AG09319 (cell line): ENCODE measurements at places on chromosomes 11 and 22.

DNA sequence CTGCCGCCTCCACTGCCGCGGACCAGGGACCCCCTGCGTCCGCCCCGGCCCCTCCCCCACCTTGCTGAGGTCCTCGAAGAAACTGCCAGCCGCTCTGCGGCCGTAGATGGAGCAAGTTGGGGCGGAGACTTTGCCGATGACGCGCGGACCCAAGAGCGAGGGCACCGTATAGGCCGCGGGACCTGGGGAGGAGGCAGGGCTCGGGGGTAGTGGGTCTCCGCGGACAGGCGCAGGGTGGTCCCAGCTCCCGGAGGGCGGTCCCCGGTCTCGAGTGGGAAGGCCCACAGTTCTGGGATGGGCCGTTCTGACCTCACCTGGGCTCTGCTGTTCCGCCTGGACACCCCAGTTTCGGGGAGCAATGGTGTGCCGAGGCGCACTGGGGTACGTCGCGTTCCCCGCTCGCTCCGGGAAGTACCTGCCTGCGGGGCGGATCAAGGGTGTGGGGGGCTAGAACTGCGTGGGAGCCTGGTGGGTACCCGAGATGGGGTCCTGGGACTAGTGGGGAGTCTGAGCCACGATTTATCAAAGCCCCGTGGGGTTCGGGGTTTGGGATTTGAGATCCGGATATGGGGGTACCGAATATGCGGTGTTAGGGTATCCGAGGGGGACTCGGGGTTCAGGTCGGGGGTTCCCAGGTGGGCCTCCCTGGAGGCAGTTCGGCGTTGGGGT lies 1.2 kb upstream of the TYMP start:
- no peak for DNase-seq

- no peak for DNase-seq
These were observed 30.1 kb downstream of the SYT9 start for GRCh38 chr11:7281809-7282208.

GRCh38 chr11:47375020-47375419 lies 3.3 kb downstream of the SPI1 start:
- DNase-seq, result no peak

- no peak for DNase-seq
These were observed 40.6 kb upstream of the KCNQ1OT1 start for GRCh38 chr11:2740275-2740940.

DNA sequence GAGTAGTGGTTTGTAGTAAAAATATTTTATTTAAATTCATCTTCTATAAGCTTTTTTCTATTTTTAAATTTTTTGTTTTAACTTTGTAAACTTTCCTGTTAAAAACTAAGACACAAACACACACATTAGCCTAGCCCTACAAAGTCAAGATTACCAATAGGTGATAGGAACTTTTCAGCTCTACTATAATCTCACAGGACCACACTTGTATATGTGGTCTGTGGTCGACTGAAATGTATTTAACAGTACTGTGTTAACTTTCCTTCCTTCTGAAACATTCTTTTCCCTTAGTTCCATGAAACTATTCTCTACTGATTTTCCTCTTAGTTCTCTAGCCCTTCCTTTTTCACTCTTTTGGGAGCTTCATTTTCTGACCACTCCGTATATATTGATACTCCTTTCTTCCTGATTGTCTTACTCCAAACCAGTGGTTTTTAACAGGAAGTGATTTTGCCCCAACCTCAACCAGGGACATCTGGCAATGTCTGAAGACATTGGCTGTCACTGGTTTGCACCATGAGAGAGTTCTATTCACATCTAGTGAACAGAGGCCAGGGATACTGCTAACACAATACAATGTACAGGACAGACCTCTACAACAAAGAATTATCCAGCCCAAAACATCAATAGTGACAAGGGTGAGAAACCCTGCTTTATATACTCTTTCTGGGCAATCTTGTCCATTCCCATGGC lies 8.8 kb downstream of the ZW10 start:
- no peak for DNase-seq

GRCh38 chr22:26956371-26956770 lies 299.0 kb downstream of the MIAT start:
- no peak for DNase-seq

- no peak for DNase-seq
These were observed 128.2 kb downstream of the SGSM3 start for GRCh38 chr22:40498420-40499208.

DNA sequence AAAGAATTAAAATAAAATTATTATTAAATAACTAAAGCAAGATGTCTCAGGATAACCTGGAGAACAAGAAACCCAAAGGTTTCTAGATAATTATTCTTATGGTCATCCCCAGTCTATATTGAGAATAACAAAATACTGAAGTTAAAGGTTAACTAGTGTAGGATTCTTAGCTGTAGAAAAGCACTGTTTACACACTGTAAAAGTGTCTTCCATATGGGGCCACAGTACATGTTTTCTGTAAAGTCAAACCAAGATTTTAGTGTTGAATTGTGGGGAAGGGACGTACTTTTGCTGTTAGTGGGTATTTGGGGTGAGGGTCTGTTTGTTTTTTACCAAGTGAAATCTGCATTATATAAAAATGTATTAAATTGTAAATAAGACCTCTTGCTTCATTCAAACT lies 47.5 kb upstream of the SOX6 start:
- DNase-seq, result no peak

- DNase-seq, result no peak
These were observed 52.1 kb downstream of the RRM1 start for GRCh38 chr11:4146772-4147098.

DNA sequence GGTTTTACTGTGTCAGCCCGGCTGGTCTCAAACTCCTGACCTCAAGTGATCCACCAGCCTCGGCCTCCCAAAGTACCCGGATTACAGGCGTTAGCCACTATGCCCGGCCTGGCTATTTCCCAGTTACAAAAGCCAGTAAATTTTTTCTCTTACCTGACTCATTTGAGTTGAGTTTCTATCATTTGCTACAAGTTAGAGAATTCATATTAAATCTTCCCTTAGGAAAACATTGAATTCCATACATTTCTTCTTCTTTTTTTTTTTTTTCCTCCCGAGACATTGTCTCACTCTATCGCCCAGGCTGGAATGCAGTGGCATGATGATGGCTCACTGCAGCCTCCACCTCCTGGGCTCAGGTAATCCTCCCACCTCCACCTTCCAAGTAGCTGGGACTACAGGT lies 26.0 kb downstream of the CHEK2 start:
- no peak for DNase-seq

DNA sequence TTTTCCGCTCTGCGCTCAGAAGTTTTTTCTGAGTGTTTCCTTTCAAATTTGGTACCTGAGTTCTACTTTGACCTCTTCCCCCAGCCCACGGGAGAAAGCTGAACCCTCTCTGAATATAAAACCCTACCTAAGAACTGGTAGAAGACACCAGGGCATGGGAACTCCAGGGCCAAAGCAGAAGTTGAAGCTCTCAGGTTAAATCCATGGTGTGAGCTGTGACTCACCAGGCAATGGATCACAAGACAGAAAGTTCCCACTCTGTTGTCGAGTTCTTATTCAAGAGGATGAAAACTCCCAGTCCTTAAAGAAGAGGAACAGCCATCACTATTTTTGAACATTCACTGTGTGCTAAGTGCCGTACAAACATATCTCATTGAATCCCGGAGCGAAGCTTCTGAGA lies 8.9 kb downstream of the TMEM218 start:
- no peak for DNase-seq

DNA sequence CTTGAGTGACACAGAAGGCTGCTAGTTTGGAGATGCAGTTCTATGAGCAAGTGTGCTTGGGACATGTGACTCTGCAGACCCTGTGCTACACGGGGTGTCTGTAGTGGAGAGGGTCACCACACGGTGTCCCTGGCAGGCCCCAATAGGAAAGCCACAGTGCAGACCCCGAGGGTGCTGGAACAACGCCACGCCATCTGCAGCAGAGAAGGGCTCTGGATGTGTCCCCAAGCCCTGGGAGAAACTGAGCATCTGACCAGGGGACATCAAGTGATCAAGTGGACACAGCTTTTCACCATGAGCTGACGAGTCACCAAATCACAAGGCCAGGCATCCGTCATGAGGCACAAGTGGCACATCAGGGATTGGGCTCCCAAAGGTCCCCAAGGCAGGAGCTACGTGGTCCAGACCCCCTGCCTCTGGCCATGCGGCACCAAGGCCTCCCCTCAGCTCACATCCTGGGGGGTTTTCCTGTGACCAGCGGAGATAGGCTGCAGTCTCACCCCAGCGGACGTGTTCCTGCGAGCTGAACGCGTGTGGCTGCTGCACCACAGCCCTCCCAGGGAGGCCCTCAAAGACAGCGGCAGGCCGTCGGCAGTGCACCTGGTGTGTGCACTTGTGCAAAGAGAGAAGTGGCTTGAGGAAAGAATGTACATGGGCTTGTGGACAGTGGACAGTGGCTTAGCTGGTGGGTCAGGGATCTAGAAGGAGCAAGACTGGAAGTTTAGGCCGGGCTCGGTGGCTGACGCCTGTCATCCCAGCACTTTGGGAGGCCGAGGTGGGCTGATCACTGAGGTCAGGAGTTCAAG lies 96.7 kb downstream of the RPS6KA4 start:
- DNase-seq, result no peak

DNA sequence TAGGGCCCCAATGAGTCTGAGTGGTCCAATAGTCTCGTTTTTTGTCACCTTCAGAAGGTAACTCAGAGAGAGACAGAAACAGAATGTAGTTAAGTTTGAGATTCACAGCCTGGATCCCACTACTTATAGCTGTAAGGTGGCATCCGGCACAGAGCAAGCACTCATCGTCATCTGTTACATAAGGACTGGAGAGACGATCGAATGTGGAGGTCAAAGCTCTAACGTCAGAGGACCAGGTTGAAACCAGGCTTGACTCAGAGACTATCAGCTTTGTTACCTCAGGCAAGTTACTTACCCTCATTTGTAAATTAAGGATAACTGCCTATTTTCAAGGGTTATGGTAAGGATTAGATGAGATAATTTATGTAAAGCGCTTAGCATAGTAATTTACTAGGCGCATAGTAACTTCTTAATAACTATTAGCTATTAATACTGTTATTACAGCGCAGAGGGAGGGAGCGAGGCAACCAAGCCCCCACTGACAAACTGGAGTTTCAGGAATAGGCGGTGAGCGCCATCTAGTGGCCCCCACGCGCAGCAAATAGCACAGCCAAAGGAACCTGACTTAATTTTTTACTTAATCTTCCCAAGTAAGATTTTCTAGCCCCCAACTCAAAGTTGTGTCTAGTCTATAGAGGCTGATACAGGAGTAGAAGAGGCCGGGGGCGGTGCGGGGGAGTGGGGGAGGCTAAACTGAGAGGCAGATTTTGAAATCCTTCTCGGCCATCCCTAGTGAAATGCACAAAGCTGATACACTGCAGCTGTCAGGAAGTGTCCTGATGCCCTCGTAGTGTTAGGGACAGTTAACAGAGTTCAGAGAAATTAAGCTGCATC lies 29.0 kb upstream of the API5 start:
- no peak for DNase-seq

GRCh38 chr11:95068549-95068948 lies 1.8 kb downstream of the SRSF8 start:
- DNase-seq, result peak; percentile 83

DNA sequence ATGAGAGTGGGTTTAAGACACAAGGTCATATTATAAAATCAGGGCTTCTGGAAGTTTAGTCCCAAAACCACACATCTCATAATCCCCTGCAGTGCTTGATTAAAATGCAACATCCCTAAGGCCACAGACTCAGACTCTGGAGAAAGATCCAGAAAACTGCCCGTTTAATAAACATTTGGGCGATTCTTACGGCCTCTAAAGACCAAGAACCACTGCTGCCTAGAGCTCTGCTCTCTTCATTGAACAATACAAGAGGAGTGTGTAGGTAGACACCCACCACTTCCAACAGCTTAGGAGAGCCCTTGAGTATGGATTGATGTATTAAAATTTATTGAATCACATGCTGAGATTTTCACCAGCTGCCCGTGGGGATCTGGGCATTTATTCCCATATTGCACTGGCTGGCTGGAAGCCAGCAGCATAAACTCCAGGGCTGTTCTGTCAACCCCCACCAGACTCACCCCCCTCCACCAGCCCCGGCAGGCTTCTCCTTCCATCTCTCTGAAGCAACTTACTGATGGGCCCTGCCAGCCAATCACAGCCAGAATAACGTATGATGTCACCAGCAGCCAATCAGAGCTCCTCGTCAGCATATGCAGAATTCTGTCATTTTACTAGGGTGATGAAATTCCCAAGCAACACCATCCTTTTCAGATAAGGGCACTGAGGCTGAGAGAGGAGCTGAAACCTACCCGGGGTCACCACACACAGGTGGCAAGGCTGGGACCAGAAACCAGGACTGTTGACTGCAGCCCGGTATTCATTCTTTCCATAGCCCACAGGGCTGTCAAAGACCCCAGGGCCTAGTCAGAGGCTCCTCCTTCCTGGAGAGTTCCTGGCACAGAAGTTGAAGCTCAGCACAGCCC lies 749 bp upstream of the BEST1 start:
- peak; percentile 97 for DNase-seq

DNA sequence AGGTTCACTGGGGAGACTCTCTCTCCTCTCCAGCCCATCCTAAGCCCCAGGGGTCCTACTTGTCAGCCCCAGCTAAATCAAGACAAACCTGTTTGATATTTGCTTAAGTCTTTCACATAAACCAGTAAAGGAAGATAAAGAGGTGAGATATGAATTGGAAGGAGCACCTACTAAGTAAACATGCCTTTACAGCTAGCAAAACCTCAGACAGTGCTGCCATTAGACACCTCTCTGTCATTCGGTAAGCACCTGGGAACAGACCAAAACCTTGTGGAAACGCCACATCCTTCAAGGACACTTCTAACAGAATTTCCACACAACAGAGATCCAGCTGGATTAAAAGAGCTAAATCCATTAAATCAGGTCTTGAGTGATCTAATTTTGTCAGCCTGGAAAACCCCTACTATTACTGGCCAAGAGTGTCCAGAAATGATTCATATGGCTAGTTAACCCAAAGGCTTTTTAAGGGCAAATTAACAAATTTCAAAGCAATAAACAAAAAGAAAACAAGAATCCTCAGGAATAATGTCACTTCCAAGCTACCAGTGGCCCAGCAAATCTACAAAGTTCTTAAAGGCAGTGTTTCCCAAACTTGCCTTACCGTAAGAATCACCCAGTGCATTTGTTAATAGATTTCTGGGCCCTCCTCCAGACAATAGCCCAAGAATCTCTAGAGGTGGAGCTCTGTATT lies 2.4 kb downstream of the VPS37C start:
- DNase-seq, result peak; percentile 22

GRCh38 chr11:69924308-69925161 lies 105.3 kb upstream of the FGF3 start:
- no peak for DNase-seq

- no peak for DNase-seq
These were observed 21.7 kb upstream of the TNRC6B start for GRCh38 chr22:40156001-40156516.

GRCh38 chr22:22666307-22667091 lies 22.1 kb downstream of the GGTLC2 start:
- DNase-seq, result peak; percentile 8
